ENCODE measurements at places on chromosomes 5 and 9.

DNA sequence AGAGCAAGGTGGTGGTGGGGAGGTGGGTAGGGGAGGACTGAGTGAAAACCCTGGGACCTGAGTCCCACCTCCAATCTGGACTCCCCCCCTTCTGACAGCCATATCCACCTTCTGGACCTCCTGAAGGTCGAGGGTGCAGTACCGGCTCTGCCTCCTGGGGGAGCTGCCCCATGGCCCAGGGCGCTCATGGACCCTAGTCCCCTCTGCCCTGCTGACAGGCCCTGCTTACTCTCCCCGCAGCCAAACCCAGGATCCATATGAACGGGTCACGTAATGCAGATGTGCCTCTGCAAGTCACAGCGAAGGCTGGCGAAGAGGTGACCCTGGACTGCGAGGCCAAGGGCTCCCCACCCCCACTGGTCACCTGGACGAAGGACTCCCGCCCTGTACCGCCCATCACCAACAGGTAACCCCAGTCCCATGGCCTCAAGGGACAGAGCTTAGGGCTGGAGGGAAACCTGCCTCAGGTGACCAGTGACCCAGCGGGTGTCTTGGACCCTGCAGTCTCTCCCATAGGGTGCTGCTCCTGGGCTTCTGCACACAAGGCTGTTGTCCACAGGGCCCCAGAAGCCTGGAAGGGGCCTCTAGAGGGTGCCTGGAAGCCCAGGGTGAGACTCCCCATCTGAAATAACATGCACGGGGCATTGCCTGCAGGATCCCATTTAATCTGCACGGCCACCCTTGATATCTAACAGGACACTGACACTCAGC is 61.7 kb downstream of the HMCN2 start:
- DNase-seq = no peak

GRCh38 chr5:58930520-58930919 is 347.6 kb downstream of the RAB3C start:
- DNase-seq = no peak

- no peak for DNase-seq
Measured at GRCh38 chr9:14308853-14309145, 5.1 kb downstream of the NFIB start.

GRCh38 chr5:96904054-96904931 is 28.0 kb downstream of the ERAP2 start:
- DNase-seq = peak; percentile 17

DNA sequence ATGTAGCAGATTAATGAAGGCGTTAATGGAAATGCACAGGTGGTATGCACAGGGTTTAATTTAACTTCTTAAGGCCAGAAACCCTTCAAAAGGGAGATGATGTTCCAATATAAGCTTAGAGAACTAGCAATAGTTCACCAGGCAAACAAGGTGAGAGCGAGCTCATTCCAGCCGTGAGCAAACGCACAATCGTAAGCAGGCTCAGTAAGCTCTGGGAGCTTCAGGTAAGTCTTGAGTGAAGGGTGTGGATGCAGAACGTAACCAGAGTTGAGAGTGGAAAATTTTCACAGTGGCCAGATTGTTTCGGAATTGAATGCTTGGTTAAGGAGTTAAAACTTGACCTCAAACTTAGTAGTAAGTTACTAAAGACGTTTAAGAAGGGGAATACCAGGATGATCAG is 5.7 kb downstream of the EQTN start:
- no peak for DNase-seq

DNA sequence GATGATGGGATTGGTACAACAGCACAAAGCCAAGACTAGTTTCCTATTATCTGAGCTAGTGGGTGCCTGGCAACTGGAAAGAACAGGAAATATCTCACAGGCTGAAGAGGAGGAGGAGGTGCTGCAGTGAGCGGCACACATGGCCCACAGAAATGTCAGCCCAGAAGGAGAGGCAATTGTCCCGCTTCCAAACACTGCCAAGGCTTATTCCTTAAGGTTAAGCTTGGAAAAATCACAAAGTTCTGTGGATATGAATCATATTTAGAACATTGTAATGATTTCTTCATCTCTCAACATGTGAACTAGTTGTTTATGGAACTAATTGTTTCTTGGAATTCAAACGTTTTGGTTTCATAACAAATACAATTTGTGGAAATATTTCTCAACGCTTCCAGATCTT is 1019.5 kb upstream of the SEMA6A start:
- no peak for DNase-seq

- no peak for DNase-seq
Measured at GRCh38 chr9:75712700-75713099, 177.8 kb upstream of the PCSK5 start.

DNA sequence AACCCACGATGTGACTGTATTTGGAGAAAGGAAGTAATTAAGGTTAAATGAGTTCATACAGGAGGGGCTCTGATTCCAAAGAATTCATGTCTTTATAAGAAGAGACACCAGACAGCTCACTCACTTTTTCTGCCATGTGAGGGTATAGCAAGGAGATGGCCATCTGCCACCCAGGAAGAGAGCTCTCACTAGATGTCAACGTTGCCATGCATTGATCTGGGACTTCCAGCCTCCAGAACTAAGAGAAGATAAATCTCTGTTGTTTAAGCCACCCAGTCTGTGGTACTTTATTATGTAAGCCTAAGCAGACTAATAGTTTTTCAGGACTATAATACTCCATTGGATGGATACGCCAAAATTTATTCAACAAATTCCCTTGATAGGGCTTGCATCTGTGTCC is 89.8 kb upstream of the RAD23B start:
- DNase-seq = no peak

- no peak for DNase-seq
Measured at GRCh38 chr5:107168086-107168485, 502.7 kb downstream of the EFNA5 start.

DNA sequence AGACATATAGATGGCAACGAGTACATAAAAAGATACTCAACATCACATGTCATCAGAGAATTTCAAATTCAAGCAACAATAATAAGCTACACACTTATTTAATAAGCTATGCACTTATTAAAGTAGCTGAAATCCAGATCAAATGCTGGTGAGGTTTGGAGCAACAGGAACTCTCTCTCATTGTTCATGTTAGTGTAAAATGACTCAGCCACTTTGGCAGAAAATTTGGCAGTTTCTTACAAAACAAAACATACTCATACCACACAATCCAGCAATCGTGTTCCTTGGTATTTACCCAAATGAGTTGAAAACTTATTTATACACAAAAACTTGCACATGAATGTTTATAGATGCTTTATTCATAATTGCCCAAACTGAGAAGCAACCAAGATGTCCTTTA is 131.5 kb upstream of the NFIL3 start:
- DNase-seq = peak; percentile 25

DNA sequence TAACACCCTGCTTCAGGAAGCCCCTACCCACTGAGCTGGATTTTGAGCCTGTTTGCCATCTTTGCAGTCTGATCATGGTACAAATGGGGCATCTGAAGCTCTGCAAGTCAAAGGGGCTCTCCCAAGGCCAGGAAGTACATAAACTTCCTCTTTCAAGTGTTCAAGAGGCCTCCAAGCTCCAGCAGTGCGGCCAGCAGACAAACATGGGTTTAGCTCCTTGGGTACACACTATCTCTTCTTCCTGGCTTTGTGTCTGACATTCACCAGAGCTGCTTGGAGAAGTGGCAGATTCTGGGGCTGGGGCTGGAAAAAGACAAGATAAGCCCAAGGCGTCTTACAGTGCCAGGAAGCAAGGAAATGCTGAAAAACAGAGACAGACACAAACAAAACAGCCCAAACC is 34.1 kb downstream of the LAMC3 start:
- DNase-seq = no peak

- DNase-seq = peak; percentile 82
Measured at GRCh38 chr9:76817489-76817888, 53.3 kb downstream of the PCA3 start.

GRCh38 chr9:108642871-108643270 is 212.9 kb downstream of the ACTL7B start:
- DNase-seq = no peak

- DNase-seq = no peak
Measured at GRCh38 chr5:125148076-125148475, 401.6 kb upstream of the ZNF608 start.

DNA sequence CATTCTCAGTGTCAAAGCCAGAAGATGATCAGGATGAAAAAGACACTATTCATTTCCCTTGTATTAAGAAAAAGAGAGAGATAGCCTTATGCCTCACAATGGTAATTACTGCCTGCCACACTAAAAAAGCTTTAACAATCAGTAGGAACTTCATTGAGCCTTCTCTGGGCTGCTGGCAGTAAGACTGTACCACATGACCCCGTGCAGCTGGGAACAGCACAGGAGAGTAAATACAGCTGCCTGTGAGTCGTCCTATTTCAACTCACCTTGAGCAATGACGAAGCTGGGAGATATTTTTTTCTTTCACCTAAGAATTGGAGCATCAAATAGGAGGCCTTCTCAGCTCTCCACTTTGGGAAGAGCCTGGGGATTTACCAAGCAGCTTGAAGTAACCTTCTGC is 316.3 kb downstream of the GABRB2 start:
- no peak for DNase-seq

- peak; percentile 50 for DNase-seq
Measured at GRCh38 chr5:57488215-57488955, 5.8 kb upstream of the ACTBL2 start.

DNA sequence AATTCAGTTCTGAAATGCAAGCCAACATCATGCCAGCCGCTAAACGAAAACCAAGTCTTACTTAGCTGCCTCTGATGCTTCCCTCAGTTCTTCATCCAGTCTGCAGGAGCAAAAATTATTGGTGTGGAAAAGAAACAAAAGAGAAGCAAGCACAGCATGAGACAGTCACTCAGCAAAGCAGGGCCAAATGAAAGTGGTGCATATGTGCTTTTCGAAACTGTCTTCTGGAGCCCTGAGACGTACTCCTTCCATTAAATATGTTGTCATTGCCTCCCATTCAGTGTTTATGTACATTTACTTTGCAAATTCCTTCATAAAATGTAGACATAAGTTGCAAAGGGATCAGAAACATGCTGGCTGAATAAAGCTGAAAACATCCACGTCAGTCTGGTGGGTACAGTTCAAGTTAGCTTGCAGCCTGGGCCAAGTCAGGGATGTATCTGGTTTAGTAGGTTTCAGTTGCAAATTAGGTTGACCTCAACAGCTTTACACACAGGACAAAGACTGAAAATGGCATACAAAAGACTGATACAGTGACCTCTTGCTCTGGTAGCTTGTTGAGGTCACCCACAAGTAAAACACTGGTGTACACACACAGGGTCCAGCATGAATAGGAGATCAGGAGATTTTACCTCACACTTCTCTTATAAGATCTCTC is 139.7 kb upstream of the PCA3 start:
- DNase-seq = no peak

DNA sequence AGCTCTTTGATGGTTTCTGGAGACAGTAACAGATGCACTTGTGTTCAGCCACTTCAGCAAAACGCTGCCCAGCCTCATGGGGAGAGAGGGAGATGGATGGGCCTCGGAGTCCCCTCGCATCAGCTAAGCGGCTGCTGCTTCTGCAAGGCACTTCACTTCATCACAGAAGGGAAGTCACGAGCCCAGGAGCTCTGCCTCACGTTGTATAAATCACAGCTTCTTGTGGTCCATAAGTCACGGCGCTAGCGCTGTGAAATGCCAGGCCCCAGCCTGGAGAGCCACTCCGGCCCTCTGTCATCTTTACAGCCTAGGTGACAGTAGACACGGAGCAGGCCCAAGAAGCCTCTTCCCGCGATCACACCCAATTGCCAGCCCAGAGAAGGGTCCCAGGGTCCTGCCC is 23.4 kb downstream of the DBH start:
- DNase-seq = no peak

- DNase-seq = no peak
Measured at GRCh38 chr5:17412760-17413671, 85.0 kb upstream of the TAF11L2 start.

DNA sequence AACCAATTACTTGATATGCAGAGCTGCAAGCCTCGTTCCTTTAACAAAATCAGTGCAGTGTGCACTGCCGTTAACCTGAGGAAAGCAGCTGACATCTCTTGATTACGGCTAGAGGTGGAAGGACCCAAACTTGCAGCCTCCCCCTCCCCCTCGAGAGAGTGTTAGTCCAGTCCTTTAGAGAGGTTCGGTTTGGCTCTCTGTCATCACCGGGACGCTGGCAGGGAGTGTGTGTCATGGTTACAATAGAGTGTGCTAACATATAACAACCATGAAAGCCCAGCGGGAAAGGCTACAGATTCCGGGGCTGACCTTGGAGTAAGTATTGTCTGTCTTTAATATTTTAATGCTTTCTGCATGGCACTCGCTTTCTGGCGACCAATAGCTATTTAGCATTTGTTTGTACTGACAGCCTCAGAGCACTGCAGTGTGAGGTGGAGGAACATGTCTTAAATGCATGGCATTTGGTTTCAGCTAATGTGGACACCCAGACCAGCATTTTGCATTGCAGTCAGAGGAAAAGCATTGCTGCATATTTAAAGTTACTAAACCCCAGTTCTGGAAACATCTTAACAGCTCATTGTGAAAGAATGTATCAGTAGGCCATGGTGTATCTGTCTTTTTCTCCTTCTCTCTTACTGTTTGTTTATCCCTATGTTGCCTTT is 237.5 kb downstream of the CD180 start:
- peak; percentile 82 for DNase-seq

GRCh38 chr5:74798977-74799911 is 32.2 kb downstream of the NSA2 start:
- DNase-seq = peak; percentile 3

DNA sequence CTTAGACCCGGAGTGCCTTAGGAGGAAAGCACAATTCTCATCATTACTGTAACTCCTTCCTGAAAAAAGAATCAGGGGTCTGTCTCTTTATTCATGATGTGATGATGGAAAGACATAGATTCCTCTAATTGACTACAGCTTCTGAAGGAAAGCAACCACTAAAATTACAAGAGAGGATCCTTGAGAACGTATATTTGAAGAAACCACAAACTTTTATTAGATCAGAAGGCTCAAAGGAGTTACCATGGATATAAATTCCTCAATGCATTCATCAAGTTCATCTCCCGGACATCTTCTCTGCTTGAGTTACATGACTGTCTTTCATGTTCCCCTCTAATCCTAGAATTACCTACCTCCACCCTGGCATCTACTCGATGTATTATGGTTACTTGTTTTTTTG is 104.1 kb upstream of the PAPPA start:
- DNase-seq = no peak

DNA sequence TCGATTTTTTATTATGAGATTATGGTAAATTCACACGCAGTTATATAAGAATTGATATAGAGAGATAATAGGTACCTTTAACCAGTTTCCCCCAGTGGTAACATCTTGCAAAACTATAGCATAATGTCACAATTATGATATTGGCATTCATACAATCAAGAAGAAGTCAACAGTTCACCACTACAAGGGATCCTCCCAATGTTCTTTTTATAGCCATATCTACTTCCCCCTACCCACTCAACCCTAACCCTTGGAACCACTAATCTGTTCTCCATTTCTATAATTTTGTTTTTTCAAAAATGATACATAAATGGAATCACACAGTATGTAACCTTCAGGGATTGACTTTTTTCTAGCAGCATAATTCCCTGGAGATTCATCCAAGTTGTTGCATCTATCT is 9.8 kb downstream of the ACTL7B start:
- no peak for DNase-seq

- no peak for DNase-seq
Measured at GRCh38 chr5:139686706-139687441, 38.7 kb downstream of the CXXC5 start.

- DNase-seq = no peak
Measured at GRCh38 chr9:127559247-127559680, 52.8 kb upstream of the STXBP1 start.

- peak; percentile 22 for DNase-seq
Measured at GRCh38 chr5:173800340-173800739, 87.8 kb upstream of the CPEB4 start.

All from HFFc6 (cell line).